Parietal lobe (tissue), 2 donors: ENCODE measurements at places on chromosomes 3 and 15. TPM values are rescaled to one million over a fixed set of nuclear protein-coding genes. Genes with fewer than 3 reads are reported as not detected.

Gene PFN2
- total RNA-seq = 434 TPM

Gene STARD5
- total RNA-seq = 12.8 TPM

Gene PLCB2
- total RNA-seq = 6.9 TPM

Gene DVL3
- 51.6 TPM for total RNA-seq

Gene GHSR
- total RNA-seq = not detected
